ENCODE measurements at places on chromosomes 12 and 14. TPM values are rescaled to one million over a fixed set of nuclear protein-coding genes. Genes with fewer than 3 reads are reported as not detected.

Gene CCDC175
- total RNA-seq: not detected

Gene SLC39A2
- total RNA-seq: 0.12 TPM

Gene KRT75
- total RNA-seq: not detected

Gene NAV3
- total RNA-seq: 88.6 TPM

Gene CCDC196
- total RNA-seq: not detected

Gene AQP6
- total RNA-seq: not detected

Gene POTEM
- not detected for total RNA-seq

Gene KRT72
- total RNA-seq: not detected

Gene RNU6-8
- not detected for total RNA-seq

Measured in hair follicle dermal papilla cell (primary cell).